Forelimb muscle (tissue), 1 donor: ENCODE measurements at places on chromosomes 7 and 10. TPM values are rescaled to one million over a fixed set of nuclear protein-coding genes. Genes with fewer than 3 reads are reported as not detected.

Gene PAPOLB
- 0.05 TPM for polyA plus RNA-seq

DNA sequence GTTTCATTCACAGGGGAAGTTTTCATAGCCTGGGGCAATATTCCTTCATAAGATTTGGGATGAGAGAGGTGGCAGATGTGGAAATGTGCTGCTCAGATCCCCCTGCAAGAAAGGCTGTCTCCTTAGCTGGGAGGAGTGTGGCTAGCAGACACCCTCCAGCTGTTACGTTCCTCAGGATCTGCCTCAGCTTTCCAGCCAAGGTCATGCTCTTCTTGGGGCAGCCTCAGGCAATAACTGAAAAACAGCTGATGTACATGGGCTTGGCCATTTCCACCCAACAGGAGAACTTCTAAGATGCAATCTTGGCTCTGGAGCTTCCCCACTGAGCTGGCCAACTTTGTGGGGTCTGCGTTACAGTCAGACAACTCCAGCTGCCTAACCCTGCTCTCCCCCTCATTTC, 51.3 kb upstream of the SEPTIN7 start:
- no peak for DNase-seq

DNA sequence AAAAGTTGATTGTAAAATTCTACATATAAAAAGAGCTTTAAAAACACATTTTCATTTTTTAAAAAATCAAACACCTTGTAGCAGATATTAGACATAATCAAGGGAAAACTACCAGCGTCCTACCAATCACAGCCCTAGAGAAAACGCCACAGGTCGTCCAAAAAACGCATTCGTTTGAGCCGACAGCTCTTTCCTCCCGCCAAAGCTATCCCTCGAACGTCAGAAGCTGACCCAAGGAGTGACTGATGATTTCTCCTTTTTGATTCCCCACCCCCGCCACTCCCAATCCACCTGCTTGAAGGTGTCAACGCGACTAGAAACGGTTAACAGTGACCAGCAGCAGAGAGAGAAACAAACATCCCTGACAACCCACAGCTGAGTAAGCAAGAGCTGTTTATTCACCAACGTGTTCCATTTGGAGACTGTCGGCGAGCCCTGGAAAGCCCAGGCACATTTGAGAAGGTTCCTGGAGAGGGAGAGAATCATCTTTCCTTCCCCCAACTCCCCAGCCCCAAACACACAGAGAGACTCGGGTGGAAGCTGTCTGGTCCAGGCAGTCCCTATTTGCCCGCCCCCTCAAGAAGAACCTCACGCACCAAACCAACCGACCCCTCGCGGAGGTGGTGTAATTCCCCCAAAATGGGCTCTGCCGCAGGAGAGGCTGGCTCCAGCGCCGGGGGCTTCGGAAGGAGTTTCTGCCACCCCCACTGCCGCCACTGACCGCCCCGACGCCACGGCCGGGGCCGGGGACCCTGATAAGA, 622 bp downstream of the CPEB3 start:
- DNase-seq: no peak

Gene PRKRIP1
- 27.4 TPM for polyA plus RNA-seq

DNA sequence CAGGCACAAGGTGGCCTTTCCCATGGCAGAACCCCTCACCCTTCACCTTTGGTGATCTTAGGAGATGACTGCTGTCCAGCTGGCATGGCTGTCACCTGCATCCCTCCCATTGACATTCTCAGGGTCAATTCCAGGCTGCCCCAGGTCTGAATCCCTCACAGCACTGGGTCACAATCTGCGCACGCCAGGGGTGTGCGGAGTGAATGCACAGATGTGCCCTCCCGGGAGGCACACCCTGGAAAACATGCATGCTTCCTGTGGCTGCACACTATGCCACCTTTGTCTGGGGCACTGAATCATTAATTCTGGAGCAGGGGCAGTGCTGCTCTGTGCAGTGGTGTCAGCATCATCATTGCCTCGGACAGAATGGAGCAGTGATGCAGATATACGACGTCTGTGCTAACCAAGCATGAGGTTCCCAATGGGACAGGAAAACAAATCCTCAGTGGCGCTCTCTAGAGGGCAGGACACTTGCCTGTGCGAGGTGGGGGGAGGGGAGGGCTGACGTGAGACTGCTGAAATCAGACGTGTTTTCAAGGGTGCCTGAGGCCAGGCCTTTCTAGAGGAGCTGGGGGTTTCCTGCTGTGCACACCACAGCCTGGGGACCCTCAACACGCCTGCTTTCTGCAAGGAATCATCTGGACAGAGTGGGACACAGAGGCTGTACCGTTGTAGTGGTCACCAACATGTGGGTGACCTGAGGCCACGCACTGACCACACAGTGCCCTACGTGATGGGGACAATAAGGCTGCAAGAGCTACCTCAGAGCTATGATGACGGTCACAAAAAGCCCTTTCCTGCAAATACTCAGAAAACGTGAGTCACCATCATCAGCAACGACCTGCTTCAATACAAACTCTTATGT, 77.9 kb downstream of the HIPK2 start:
- no peak for DNase-seq

DNA sequence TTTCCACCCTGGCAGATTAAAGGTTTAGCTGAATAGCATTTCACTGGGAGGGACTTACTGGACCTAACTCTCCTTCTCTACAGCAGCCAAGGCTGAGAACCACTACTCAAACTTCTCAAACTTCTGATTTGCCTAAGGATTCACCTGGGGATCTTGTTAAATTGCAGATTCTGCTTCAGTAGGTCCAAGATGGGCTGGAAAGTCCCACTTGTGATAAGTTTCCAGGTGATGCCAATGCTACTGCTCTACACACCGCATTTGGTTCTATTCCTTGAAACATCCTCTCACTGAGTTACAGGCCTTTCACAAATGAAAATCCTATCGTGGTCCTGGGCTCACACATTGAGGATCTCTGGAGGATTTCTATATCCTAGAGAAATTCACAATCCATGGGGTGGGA, 147.9 kb downstream of the CHCHD3 start:
- no peak for DNase-seq

Gene OR6B1
- not detected for polyA plus RNA-seq

- DNase-seq: peak; percentile 87
Observed at GRCh38 chr10:63707254-63707910, 186.2 kb downstream of the REEP3 start.

Gene CALCR
- 11.1 TPM for polyA plus RNA-seq

GRCh38 chr7:17558135-17558534, 259.7 kb downstream of the AHR start:
- DNase-seq: no peak

DNA sequence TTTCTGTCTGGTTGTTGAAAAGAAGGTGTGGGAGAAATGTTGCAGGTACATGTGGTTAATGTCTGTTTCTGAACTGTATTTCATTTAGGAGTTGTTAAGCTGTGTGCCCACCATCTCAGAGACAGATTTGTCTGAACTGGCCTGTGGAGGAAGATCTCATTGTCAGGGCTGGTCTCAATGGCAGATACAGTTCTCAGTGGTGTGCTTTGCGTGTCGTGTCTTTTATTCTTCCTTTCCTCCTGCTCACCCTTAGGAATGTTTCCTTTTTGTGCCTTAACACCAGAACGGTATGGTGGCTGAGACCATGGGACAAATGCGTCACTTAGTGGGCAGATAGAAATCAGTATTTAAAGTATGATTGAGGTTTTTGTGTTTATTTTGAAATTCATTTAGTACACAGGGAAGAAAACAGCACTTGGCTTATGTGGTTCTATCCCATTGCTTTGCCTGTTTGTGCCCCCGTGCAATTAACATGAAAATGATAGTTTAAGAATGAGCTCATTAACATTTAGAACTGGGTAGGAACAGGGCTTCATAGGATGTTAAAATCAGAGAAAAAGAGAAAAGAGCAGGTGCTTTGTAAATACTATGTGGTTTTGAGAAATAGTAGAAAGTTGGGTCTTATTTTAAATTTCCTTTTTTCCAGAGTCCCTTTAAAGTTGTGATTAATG, 112.6 kb downstream of the AUTS2 start:
- no peak for DNase-seq

Gene NAPEPLD
- polyA plus RNA-seq: 14.5 TPM

DNA sequence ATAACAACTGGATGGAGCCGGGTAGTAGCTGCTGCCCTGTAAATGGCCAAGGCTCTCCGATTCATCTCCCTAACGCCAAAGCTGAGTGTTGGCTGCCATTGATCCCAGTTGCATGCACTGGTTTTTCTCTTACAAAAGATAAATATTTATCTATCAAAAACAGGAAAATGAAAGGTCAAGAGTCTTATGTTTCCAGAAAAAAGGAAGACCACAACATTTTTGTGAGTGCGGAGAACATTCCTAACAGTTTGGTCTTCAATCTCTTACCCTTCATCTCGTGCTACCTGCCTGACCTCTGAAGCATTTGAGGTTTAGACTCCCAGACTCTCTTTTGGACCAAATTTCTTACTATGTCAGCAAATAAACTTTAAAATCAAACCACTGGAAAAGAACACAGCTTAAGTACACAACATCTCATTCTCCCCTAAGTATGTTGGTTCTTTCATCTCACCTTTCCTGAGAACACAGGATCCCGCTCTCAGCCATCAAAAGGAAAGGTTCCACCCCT, 61.6 kb downstream of the SORBS1 start:
- no peak for DNase-seq

Gene PLA2G12B
- 0.16 TPM for polyA plus RNA-seq

DNA sequence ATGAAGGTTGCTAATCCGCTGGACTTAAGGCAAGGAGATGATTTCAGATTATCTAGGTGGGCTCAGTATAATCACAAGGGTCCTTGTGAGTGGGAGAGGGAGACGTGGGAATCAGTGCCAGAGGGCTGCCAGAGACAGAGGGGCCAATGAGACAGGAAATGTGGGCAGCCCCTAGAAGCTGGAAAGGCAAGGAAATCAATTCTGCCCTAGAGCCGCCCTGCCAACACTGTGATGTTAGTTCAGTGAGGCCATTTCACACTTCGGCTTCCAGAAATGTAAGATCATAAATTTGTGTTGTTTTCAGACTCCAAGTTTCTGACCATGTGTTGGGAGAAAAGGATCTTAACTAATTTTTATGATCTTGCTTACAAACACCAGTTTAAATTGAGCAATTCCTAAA, 3.6 kb upstream of the GPNMB start:
- DNase-seq: no peak

- no peak for DNase-seq
Observed at GRCh38 chr7:46072722-46073121, 151.7 kb upstream of the IGFBP3 start.

- DNase-seq: no peak
Observed at GRCh38 chr10:44426247-44427034, 41.5 kb upstream of the CXCL12 start.

Gene PTPRE
- polyA plus RNA-seq: 7.8 TPM

DNA sequence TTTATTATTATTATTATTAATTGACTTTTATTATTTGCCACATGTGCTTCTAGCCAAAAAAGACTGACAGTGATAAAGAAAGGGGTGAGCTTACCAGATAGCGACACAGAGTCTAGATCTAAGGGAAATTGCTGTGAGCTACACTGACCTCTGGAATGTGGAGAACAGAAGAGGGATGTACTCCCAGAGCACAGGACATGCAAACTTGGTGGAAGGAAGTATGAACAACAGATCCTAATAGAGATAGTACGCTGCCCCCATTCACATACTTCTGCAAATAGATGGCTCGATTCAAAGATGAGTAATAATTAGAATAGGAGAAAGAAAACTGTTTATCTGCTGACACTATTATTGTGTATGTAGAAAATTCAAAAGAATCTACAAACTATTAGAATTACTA, 109.3 kb upstream of the HPS1 start:
- no peak for DNase-seq

Gene OR2F2
- not detected for polyA plus RNA-seq

DNA sequence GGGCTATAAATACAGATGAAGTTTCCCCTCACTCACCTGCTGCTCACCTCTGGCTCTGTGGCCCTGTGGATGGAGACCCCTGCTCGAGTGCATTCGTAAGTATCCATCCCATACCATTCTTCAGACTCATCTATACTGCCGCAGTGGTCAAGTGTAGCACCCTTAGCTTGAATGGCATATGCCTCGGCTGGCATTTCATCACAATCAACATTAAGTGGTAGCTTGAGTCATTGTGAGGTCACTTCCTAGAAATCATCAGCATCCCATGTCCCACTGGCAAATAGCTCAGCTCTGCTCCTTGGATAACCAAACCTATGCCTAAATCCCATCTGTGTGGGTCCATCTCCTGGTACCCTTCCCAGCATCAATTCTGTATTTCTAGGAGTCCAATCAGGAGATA, 38.2 kb downstream of the MDH2 start:
- no peak for DNase-seq

Gene DNMBP
- 15.3 TPM for polyA plus RNA-seq

Gene FAM200A
- 8.6 TPM for polyA plus RNA-seq

DNA sequence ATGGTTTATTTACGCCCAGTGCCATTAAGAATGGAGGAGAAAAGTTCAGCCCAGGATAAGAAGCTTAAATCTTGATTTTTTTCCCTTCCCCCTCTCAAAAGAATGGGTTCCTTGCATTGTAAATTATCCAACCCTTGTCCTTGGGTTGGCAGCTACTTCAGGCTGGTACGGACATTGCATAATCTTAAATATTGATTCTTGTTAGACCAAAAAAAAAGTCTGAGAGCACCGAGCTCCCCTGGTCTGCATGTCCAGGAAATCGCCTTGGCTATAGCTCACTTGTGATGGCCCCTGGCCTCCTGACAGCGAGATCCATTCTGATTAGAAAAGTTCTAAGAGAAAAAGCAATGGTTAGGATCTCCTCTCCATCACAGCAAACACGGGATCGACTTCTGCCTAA, 151.7 kb downstream of the EBF3 start:
- no peak for DNase-seq

Gene IMPDH1
- 20.5 TPM for polyA plus RNA-seq

DNA sequence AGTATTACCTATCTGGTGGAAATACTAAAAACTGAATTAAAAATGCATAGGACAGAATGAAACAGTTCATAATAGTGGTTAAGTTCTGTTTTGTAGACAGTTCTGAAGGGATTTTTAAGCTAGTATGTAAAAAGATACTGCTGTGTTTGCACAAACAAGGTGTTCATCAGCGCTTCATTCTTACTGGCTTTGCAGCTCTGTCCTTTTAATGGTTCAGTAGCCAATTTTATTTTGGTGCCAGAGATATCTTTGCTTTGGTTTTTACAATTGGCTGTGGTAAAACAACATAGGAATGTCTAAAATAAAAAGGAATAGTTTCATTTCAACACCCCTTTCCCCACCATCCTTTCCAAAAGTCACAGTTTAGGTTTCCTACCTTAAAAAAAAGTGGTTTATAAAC, 33.0 kb downstream of the STAM start:
- no peak for DNase-seq

- no peak for DNase-seq
Observed at GRCh38 chr7:129903935-129904334, 48.8 kb downstream of the UBE2H start.

GRCh38 chr7:29300026-29300480, 105.5 kb downstream of the CHN2 start:
- no peak for DNase-seq

DNA sequence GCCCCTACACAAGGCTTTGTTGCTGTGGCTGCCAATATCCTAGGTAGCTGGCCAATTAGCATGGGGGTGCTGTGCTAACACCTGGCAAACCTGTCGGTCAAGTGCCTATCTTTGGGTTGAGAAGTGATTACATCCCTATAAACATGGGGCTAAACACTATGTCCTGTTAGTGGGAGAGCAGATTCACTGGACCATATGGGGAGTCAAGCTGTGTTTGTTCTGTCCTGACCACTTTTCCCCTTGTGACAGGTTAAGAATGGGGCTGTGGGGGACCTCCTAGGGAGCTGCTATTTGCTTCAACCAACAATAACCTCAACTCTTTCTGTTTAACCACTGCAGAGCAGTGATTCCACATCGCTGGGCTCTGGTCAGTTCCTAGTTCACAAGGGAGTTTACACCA, 151.5 kb upstream of the AOAH start:
- DNase-seq: no peak

Gene CDK1
- 23.9 TPM for polyA plus RNA-seq

- DNase-seq: no peak
Observed at GRCh38 chr10:18157881-18158280, 17.7 kb downstream of the CACNB2 start.

- no peak for DNase-seq
Observed at GRCh38 chr10:101297901-101298486, 56.0 kb upstream of the BTRC start.
